ENCODE measurements at places on chromosomes 3 and 15.
A peak's percentile ranks its signal among the peaks of the same experiment; 100 is the strongest.

GRCh38 chr15:85312929-85313331 lies 67.5 kb upstream of the AKAP13 start:
- peak; percentile 44 for DNase-seq

DNA sequence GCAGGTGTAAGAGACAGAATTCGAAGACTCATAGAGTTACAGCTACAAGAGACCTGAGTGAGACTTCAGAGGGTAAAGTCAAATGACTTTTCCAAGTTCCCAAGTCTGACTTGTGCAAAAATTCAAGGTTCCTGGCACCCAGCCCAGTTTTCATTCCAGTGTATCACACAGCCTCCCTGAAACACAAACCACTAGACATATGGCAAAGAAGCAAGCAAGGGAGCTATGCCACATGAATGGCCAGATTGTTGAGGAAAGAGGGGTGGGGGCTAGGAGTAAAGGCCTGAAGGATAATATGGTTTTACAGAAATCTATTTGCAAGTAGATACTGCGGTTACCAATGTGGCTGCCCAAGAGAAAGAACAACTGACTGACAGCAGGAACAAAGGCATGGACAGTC lies 301.2 kb downstream of the MECOM start:
- DNase-seq = no peak

DNA sequence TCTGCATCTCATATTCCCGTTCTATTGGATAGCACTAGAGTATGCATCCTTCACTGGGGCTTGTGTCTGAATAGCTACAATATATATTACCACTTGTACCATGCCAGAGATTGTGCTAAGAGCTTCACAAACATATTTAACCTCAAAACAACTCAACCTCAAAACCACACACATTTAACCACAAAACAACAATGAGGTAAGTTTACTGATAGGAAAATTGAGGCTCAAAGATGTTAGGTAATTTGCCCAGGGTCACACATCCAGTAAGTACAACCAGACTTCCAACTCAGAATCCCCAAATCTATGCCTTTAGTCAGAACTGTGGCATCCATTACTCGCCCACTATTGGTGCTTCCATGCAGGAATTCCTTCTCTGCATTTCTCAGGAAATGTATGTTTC lies 220.0 kb downstream of the FAM43A start:
- peak; percentile 14 for DNase-seq

DNA sequence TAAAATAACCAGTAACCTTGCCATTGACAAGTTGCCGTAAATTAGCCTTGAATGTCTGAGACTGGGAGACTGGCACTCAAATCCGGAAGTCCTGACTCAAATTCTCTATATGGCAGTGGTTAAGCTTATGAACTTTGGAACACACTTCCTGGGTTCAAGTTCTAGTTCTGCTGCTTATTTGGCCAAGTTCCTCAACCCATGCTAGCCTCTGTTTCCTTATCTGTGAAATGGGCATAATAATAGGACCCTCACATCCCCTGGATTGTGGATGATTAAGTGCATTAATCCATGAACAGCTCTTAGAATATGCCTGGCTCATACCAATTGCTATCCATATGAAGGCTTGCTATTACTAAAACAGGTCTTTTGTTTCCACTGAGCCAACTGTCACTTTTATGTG lies 311.5 kb downstream of the EDEM1 start:
- DNase-seq = no peak
